Placental pericyte (primary cell): ENCODE measurements at places on chromosomes 12 and 14. TPM values are rescaled to one million over a fixed set of nuclear protein-coding genes. Genes with fewer than 3 reads are reported as not detected.

The MMP19 gene
- 9.0 and 11.2 TPM in 2 replicates for total RNA-seq

The TDRD9 gene
- total RNA-seq, result 0.86 and 1.3 TPM in 2 replicates

The SIX6 gene
- not detected in 2 replicates for total RNA-seq

The DBX2 gene
- total RNA-seq, result not detected in 2 replicates

The EIF5 gene
- total RNA-seq, result 230 and 308 TPM in 2 replicates
